GM12878 (cell line): ENCODE measurements at places on chromosomes 11 and 22. TPM values are rescaled to one million over a fixed set of nuclear protein-coding genes. Genes with fewer than 3 reads are reported as not detected.

SCN4B gene
- polyA plus RNA-seq: 0.04 TPM in 1 of 2 replicates, not detected in the other

OR10A2 gene
- polyA plus RNA-seq: 0.06 TPM in 1 of 2 replicates, not detected in the other

DCHS1 gene
- polyA plus RNA-seq: 0.04 TPM in 2 replicates

SLC22A9 gene
- not detected in 2 replicates for polyA plus RNA-seq

HOATZ gene
- polyA plus RNA-seq: not detected in 2 replicates

CASP4 gene
- polyA plus RNA-seq: 24.2 and 26.6 TPM in 2 replicates

SHISAL1 gene
- not detected in 2 replicates for polyA plus RNA-seq

SLC7A4 gene
- polyA plus RNA-seq: 0.25 TPM in 1 of 2 replicates, not detected in the other

BDNF gene
- 0.24 TPM in 1 of 2 replicates, not detected in the other for polyA plus RNA-seq

POTEH gene
- polyA plus RNA-seq: 0.06 and 0.08 TPM in 2 replicates

NPAT gene
- 21.9 and 23.7 TPM in 2 replicates for polyA plus RNA-seq

DEUP1 gene
- polyA plus RNA-seq: not detected in 2 replicates

SHANK2 gene
- 0.04 and 0.11 TPM in 2 replicates for polyA plus RNA-seq

MUC6 gene
- not detected in 2 replicates for polyA plus RNA-seq

TRIM51G gene
- polyA plus RNA-seq: not detected in 2 replicates

KCNK4 gene
- polyA plus RNA-seq: not detected in 2 replicates

MFNG gene
- 104 and 117 TPM in 2 replicates for polyA plus RNA-seq

OR2AT4 gene
- not detected in 2 replicates for polyA plus RNA-seq

MIOX gene
- not detected in 2 replicates for polyA plus RNA-seq

SOX6 gene
- polyA plus RNA-seq: 0.41 and 0.71 TPM in 2 replicates

HORMAD2 gene
- not detected in 2 replicates for polyA plus RNA-seq

CALCA gene
- not detected in 2 replicates for polyA plus RNA-seq

MUC5AC gene
- 0.01 TPM in 1 of 2 replicates, not detected in the other for polyA plus RNA-seq

CHRM4 gene
- not detected in 2 replicates for polyA plus RNA-seq

ACRV1 gene
- polyA plus RNA-seq: 0.74 and 0.78 TPM in 2 replicates

SLC15A3 gene
- 51.6 and 57.7 TPM in 2 replicates for polyA plus RNA-seq

LDLRAD3 gene
- polyA plus RNA-seq: 12.0 and 13.0 TPM in 2 replicates

NFAM1 gene
- polyA plus RNA-seq: 0.05 and 0.20 TPM in 2 replicates

APOA1 gene
- polyA plus RNA-seq: 0.33 and 0.42 TPM in 2 replicates

MMP7 gene
- 0.68 TPM in 1 of 2 replicates, not detected in the other for polyA plus RNA-seq

SMC1B gene
- not detected in 2 replicates for polyA plus RNA-seq
